Inflammatory macrophage (primary cell): ENCODE measurements at places on chromosomes 5 and 9.

GRCh38 chr9:81826517-81826906 is 101.7 kb upstream of the SPATA31D4 start:
- DNase-seq: no peak

DNA sequence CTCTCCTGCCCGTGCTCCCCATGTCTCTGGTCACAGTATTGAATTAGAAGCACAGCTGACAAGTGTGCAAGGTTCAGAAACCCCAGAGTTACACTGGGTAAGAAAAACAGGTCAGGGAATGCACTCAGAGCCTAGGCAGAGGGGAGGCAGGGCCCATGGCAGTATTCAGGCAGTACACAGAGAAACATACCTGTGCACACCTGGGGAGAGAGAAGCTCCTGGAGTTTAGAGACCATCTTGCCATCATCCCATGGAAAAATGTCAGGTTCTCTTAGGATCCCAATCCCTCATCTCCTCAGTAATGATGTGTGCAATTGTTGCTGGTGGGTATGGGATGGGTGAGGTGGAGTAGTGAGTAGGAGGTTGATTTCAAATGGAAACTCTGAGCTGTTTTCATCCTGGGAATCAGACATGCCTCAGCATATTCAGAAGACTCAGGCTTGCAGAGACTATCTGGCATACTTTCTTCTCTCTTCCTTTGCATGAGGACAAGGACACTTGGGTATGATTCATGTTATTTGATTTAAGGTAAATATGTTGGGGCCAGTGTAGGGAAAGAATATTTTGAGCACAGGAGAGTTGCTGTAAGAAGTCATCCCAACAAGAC is 228.5 kb downstream of the ESM1 start:
- DNase-seq: no peak

DNA sequence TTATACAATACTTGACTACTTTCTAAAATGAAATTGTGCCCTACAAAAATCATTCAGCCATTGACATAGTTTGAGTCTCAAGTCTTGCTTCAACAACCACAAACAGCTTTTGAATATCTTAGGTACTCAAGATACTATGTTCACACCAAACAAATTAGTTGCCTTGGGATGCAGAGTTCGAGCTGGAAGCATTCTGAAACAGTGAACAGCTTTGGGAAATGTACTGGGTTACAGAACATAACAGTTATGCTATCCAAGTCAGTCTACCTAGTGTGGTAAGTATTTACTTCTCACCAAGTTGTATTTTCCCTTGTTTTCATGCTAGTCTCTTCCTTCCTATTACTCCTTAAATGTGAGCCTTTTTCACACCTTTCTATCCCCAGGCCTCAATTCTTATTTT is 143.2 kb downstream of the SSBP2 start:
- DNase-seq: no peak

DNA sequence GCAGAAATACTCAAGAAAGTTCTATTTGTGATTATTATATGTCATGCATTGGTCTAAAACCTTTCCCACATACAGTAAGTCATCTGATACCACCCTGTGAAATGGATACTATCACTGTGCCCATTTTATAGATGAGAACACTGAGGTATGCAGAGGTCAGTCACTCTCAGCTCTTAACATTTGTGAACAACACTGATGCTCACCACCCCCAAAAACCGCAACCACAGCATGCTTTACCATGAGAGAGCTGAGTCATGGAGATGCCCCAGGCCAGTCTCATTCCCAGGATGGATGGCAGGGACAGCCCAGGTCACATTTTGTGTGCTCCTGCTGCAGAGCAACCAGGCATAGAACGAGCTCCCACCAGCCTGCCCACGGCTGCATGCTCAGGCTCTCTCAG is 53.5 kb upstream of the IRX1 start:
- no peak for DNase-seq
